ENCODE measurements at places on chromosomes 1 and 21.

- no peak for DNase-seq
These were observed 30.6 kb upstream of the USP24 start for GRCh38 chr1:55245781-55246180.

DNA sequence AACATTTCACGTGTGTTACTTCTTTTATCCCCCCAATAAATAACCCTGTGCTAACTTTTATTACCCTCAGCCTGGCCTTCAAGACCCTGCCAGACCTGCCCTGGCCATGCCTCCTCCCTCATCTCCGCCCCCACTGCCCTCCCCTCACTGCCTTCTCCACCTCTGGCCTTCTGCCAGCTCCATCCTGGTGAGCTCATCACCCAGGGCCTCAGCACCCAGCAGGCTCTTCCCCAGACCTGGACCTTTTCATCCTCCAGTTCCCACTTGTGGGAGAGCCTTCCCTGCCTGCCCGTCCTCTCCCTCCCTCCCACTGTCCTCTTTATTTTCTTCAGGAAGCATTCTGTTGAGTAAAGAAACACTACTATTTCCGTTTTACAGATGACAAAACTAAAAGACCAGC lies 72.0 kb downstream of the SLC66A1 start:
- no peak for DNase-seq

GRCh38 chr1:81455481-81455880 lies 345.3 kb upstream of the ADGRL2 start:
- no peak for DNase-seq

DNA sequence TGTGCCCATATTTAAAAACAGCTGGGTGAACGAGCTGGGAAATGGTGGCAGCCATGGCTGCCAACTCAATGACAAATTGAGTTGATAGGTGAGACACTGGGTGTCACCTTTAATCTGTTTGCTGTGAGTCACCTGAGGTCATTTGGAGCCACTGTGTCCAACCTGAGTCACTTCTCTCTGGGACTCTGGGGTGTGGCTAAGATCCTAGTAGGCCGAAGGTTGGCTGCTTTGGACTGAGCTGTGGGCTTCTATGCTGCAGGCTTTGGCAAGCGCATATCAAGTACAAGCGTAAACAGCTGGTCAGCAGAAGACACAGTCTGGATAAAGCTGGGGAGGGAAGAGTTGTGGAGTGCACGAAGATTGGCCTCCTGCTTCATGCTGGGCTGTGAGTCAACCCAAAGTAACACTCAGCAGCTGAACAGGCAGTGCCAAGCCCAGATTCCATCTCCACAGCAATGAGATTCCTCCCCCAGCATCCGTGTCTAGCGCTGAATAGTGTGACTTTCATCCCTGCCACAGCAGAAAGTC lies 24.0 kb downstream of the TEX35 start:
- no peak for DNase-seq

DNA sequence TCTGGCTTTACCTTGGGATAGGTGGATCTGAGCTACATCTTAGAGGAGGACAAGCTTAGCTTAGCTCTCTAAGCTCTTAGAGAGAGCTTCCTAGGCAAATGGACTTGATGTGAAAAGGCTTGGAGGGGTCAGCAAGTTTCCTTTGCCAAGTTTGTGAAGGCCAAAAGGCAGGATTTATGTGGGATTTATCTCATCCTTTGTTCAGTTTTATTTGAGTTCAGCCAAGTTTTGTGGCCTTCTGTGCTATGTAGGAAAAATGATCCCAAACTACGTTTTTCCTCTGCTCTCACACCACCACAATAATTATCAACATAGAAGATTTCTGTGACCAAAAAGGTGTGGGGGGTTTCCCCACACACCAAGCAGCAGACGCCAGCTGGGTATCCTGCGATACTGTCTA lies 26.0 kb upstream of the RNF11 start:
- DNase-seq = no peak

GRCh38 chr1:31765041-31765467 lies 914 bp upstream of the ADGRB2 start:
- no peak for DNase-seq

DNA sequence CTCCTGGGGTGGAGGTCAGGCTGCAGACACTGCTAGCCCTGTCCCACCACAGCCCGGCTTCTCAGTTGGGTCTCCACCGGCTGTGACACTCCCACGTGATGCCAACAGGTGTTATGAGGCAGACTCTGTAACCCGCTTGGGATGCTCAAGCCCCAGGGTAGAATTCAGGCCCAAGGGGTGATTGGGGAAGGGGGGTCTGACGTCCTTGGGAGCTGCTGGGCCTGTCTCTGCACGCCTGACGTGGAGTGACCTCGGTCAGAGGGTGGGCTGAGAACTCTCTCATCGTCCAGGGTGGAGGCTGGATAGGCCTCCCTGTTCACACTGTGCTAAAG lies 7.7 kb upstream of the HES5 start:
- DNase-seq = no peak

DNA sequence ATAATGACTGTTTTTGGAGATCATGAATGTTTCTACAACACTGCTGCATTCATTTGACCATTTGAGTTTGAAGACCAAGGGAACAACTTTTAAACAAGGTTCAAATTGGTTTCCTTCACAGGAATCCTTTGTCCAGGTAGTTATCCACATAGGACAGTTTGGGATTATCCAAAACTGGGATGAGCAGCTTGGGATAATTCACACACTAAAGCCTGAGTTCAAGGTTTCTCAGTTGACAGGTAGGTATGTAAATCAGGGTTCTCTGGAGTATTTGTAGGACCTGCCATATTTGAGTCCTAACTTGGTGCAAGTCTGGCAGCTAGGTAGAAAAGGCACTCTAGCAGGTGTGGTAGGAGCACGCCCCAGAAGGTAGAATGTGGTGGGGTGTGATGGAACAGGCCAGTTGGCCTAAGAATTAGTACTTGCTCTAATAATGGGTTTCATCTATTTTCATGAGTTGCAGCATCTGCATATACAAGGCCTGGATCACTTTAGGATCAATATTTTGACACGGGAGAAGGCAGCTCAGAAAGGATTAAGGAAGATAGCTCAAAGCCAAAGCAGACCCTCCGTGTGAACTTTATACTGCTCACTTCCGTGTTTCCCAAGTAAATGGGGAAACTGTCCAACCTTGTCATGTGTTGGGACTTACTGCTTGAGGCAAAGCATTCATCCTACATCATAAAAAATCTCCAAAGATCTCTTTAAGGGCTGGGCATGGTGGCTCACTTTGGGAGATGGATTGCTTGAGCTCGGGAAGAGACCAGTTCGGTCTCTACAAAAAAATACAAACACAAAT lies 14.1 kb upstream of the RAB42 start:
- DNase-seq = no peak

GRCh38 chr1:11314959-11315358 lies 42.0 kb downstream of the UBIAD1 start:
- DNase-seq = no peak

- DNase-seq = no peak
These were observed 164.4 kb upstream of the ZRANB2 start for GRCh38 chr1:71245246-71245645.

- DNase-seq = no peak
These were observed 60.1 kb downstream of the AGPAT3 start for GRCh38 chr21:43925096-43925481.

- DNase-seq = no peak
These were observed 240.1 kb downstream of the BARHL2 start for GRCh38 chr1:90476994-90477393.

- DNase-seq = no peak
These were observed 52.4 kb downstream of the PDE9A start for GRCh38 chr21:42705746-42706374.

GRCh38 chr1:49234988-49235387 lies 458.3 kb upstream of the BEND5 start:
- DNase-seq = no peak

DNA sequence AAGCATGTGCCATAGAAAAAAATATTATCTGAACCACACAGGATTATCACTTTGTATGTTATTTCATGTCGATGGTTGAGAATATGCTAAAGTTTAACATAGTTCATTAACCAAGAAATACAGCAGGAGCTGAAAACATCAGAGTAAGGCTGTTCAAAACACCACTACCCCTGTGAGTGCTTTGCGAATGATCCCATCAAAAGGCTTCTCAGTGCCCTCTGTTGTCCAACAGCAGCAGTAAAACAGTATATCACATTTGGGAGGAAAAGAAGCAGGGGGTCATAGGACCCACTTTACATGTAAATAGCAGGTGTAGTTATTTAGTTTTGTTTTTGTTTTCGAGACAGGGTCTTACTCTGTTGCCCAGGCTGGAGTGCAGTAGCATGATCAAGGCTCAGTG lies 289.4 kb upstream of the FMN2 start:
- no peak for DNase-seq

DNA sequence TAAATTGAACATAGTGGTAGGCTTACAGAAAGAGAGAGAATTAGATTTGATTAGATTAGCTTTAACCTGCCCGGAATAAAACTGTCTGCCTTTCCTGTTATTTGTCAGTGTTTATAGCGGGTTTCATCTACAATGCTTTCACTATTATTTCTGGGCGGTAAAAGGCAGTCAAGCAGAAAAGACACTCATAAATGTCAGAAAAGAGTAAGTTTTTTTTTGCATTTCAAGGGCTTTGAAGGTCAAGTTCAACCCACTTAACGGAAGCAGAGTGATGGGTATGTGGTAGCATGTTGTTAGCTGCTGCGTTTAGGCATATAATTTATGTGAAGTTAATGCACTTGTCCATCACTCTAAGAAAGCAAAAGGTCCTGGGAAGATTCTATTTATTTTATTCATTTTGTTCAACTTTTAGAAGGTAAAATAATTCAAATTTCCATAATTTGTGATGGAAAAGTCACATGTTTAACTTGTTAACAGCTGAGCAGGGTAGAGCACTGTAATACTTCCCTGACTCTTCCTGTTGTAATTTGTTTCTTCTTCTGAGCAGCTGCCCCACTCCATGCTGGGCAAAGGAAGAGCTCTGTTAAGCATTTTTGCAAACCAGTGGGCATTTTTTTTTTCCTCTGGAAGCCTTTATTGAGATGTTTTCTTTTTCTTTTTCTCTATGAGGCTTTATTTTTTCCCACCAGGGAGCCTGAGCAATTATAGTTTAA lies 220.1 kb downstream of the ST6GALNAC3 start:
- DNase-seq = no peak

GRCh38 chr1:81349194-81349965 lies 451.4 kb upstream of the ADGRL2 start:
- no peak for DNase-seq

- DNase-seq = no peak
These were observed 75.8 kb downstream of the ARHGEF16 start for GRCh38 chr1:3530086-3530925.

DNA sequence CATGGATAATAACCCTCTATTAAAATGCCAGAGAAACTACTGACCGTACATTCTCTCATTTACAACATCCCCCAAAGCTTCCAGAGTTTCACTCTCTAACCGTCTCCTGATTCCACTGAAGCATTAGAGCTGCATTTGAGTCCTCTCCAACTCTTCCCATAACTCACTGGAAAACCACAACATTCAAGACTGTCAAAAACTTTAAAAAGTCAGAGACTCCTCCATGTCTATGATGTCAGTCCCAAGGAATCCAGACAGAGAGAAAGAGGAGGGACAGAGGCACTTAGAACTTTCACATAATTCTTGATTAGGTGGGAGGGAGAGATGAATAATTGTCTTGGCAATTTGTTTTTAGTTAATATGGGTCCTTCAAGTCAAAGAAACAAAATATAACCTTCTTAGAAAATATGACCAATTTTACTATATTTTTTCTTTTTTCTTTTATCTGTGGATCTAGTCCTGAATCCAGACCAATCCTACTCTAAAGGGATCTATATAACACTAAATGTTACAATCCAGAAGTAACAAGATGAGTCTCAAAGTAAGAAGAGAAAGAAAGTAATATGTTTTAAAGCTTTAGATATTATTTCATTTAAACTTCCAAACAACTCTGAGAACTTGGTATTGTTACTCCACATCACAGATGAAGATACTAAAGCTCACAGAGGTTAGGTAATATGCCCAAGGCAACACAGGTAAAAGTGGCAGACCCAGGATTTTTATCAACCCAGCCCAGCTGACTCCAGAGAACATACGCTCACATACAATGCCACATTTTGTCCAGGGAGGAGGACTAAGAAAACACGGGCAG lies 23.8 kb downstream of the OTUD7B start:
- no peak for DNase-seq

DNA sequence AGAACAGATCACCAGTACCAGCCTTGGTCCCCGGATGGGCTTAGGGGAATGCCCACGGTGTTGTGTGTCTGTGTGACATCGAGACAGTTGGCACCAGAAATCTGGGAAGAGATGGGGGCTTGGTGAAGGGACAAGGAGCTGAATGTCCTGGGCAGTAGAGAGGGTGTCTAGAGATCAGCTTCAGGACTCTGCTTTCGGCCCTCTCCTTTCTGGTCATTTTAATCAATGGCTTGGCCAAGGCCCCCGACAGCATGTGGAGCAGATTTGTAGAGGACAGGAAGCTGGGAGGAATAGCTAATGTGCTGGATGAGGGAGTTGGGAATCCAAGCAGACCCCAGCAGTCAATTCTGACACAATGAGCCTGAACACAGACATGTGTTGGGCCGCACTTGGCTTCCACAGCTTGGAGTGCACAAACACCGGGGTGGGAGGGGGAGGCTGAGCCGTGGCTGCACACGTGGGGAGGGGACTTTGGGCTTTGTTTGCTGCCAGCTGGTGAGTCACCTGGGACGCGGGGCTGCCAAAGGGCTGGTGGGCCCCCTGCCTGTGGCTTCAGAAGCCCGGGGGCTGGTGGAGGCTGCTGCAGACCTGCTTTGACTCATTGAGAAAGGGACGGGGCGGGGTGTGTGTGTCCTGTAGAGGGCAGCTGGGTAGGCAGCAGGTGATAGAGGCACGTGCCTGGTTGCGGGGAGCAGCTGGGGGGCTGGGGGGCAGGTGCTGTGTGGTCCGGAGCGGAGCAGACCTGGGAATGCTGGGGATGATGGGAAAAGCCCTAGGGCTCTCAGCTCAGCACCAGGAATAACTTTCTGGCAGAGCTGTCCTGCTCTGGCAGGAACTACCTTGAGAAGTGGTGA lies 20.9 kb downstream of the SLC1A7 start:
- no peak for DNase-seq

GRCh38 chr1:116329524-116330341 lies 43.3 kb upstream of the ATP1A1 start:
- no peak for DNase-seq

- DNase-seq = no peak
These were observed 9.4 kb downstream of the ST3GAL3 start for GRCh38 chr1:43716559-43717281.

DNA sequence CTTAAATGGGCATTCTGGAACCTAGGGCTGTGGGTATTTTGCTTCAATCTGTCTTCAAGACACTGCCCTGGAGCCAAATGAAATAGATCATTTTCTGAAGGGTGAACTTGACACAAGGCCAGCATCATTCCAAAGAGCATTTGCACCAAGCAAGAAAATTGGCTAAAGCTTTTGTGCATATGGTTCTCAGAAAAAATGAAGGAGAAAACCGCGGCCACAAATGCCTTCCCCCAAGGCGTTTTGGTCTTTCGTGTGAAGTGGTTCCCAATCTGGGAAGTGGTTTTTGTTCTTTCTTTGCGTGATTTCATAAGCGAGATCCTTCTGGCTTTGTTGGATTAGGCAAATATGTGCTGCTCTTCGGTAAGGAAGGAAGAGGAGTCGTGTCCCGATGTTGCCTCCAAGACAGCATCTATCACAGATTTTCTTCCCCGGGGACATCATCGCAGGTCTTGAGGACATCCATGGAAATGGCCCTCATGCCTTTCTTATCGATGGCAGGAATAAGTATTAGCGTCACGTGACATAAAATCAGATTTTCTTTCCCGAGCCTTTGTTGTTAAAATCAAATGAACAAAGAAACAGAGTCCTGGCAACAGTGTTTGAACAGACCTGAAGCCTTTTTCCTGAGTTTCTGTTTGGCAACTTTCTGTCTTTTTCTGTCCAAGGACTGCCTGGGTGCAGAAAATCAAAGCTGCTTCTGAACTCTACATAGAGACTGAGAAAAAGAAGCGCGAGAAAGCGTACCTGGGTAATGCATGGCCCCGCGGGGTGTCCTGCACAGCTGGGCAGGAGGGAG lies 31.0 kb downstream of the ATP5PO start:
- no peak for DNase-seq

Measured in esophagus squamous epithelium (tissue), 5 donors.